Chondrocyte (in vitro differentiated cells): ENCODE measurements at places on chromosomes 2 and 18.

- H3K4me3 ChIP-seq = no peak overlapping the region
- H3K27me3 ChIP-seq = peaks cover 38% of the 10 kb centered on the region
- H3K4me1 ChIP-seq = no peaks in the 10 kb centered on the region
- DNase-seq = no peak
- no peak overlapping the region for H3K27ac ChIP-seq
Observed at GRCh38 chr2:235194351-235194750, 242.5 kb downstream of the SH3BP4 start.

DNA sequence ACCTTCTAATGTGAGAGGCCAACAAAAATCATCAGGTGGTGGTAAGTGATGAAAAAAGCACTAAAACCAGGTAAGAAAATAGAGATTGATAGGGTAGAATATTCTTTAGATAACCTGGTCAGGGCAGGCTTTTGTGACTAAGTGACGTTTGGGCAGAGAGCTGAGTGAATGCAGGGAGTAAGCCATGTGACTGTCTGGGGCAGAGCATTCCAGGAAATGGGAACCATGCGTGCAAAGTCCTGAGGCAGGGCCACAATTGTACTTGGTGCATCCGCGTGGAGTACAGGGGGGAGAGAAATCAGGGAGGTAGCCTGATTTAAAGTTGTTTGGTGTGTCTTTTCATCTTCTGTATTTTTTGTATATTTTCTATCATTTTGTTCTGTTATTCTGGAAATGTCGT lies 102.5 kb downstream of the LYPD6B start:
- no peak overlapping the region for H3K27ac ChIP-seq
- H3K36me3 ChIP-seq = no peaks in the 10 kb centered on the region

DNA sequence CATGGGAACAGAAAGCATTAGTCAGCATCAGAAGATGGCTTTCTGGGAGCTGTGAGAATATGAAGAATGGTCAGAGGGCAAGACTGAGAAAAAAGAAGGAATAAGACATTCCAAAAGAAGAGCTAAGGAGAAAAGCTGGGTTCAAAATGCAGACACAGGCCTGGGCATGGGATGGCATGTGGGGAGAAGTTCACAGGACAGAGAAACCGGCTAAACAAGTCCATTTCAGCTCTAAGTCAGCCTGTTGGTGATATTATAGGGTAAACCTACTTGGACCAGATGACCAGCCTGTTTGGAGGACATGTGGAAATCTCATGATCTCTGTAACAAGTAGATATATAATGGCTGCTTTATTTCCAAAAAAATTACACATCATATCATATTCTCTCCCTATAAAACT lies 91.7 kb upstream of the MEIS1 start:
- no peaks in the 10 kb centered on the region for H3K4me1 ChIP-seq
- H3K36me3 ChIP-seq = no peaks in the 10 kb centered on the region
- no peak overlapping the region for H3K27ac ChIP-seq
- H3K27me3 ChIP-seq = peaks cover 5% of the 10 kb centered on the region
- no peak overlapping the region for H3K4me3 ChIP-seq
- no peak for DNase-seq

GRCh38 chr2:173755798-173756197 lies 209.4 kb downstream of the SP3 start:
- H3K27ac ChIP-seq = no peak overlapping the region
- no peak for DNase-seq
- peaks cover 8% of the 10 kb centered on the region for H3K4me1 ChIP-seq
- no peaks in the 10 kb centered on the region for H3K36me3 ChIP-seq

GRCh38 chr2:192876698-192877097 lies 682.0 kb upstream of the TMEFF2 start:
- H3K36me3 ChIP-seq = no peaks in the 10 kb centered on the region
- H3K27ac ChIP-seq = no peak overlapping the region
- DNase-seq = no peak
- H3K4me1 ChIP-seq = no peaks in the 10 kb centered on the region
- H3K4me3 ChIP-seq = no peak overlapping the region

GRCh38 chr18:74692367-74693013 lies 94.8 kb downstream of the ZNF407 start:
- no peaks in the 10 kb centered on the region for H3K27me3 ChIP-seq
- DNase-seq = no peak
- no peak overlapping the region for H3K27ac ChIP-seq
- no peaks in the 10 kb centered on the region for H3K4me1 ChIP-seq
- no peak overlapping the region for H3K4me3 ChIP-seq

- peaks cover 36% of the 10 kb centered on the region for H3K4me1 ChIP-seq
- no peak overlapping the region for H3K27ac ChIP-seq
- H3K27me3 ChIP-seq = no peaks in the 10 kb centered on the region
- DNase-seq = no peak
- no peak overlapping the region for H3K4me3 ChIP-seq
Observed at GRCh38 chr18:34991152-34991551, 50.1 kb upstream of the MAPRE2 start.

- no peak overlapping the region for H3K27ac ChIP-seq
- peaks cover 3% of the 10 kb centered on the region for H3K36me3 ChIP-seq
- H3K4me3 ChIP-seq = no peak overlapping the region
- DNase-seq = no peak
- H3K4me1 ChIP-seq = peaks cover 10% of the 10 kb centered on the region
Observed at GRCh38 chr18:40841467-40841866, 1113.6 kb upstream of the PIK3C3 start.
